ENCODE measurements at places on chromosomes 1 and 21.

- no peak for DNase-seq
Measured at GRCh38 chr21:33522297-33522952, 19.5 kb downstream of the GART start.

DNA sequence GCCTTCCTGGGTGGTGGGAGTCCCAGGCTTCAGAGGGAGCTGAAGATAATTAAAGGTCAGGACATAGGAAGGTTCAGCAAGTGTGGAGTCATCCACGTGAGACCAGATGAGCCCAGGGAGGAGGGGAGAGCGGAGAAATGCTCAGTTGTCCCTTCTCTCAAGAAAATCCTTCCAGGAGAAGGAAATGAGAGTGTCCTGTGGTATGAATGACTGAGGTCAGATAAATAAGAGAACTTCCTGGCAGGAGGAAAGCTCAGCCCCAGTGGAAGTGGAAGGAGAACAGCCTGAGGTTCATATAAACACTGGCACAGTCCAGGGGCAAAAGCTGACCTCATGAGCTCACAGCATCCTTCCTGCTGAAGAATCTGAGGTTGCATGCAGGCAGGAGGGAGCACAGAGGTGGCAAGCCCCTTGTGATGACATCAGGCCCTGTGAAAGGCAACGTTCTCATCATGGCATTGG, 97.6 kb downstream of the NAV1 start:
- no peak for DNase-seq

DNA sequence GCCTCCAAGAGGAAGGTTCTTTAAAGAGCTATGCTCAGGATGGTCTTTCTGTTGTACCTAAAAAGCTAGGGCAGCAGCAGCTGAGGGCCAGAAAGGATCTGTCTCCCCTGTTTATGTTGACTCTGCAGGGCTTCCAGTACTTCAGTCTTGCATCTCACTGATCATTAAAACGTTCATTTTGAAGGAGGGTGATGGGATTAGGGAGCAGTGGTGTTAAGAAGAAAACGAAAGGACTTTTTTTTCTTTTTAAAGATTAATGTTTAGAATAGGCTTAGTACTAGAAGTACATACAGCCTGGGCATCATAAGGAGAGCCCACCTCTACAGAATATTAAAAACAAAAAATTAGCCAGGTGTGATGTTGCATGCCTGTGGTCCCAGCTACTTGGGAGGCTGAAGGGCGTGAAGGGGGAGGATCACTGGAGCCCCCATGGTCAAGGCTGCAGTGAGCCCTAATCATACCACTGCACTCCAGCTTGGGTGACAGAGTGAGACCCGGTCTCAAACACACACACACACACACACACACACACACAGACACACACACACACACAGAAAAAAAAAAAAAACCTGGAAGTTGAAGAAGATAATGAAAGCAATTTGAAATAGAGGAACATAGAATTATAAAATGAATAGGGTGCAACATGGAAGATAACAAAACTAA, 2.9 kb downstream of the CR1L start:
- DNase-seq = no peak

- no peak for DNase-seq
Measured at GRCh38 chr1:19336543-19336942, 24.4 kb downstream of the SLC66A1 start.

DNA sequence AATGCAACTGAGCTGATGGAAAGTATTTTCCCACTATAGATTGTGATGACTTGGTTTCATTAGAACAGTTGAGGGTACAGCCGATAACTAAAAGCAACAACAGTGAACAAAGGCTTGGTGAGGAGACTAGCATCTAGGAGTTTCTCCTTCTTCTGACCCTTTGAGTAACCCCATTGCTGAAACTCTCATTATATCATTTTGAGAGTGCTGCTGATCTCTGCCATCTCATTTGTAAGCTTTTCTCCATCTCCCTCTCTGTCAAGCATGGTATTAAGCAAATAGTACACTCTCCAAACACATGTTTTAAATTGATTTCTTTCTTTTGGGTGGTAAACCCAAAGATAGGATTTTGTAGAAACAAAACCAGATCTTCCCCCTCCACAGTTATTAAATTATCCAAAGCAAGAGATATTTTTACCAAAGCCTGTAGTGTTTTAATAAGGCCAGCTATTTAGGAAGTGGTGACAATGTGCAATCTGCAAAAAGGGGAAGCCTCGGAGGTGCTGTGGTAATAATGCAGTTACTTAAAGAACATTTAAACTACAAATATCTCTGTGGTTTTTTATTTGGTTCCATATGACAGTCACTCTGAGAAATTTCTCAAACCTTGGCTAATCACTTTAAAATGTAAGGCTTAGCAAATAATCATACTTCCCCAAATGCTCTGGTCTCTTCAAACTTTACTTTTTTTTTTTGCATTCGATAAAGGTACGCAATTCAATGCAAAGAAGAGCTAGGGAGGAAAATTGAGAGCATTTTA, 287.5 kb downstream of the HLX start:
- peak; percentile 96 for DNase-seq

- no peak for DNase-seq
Measured at GRCh38 chr1:17545356-17545755, 5.9 kb downstream of the ARHGEF10L start.

DNA sequence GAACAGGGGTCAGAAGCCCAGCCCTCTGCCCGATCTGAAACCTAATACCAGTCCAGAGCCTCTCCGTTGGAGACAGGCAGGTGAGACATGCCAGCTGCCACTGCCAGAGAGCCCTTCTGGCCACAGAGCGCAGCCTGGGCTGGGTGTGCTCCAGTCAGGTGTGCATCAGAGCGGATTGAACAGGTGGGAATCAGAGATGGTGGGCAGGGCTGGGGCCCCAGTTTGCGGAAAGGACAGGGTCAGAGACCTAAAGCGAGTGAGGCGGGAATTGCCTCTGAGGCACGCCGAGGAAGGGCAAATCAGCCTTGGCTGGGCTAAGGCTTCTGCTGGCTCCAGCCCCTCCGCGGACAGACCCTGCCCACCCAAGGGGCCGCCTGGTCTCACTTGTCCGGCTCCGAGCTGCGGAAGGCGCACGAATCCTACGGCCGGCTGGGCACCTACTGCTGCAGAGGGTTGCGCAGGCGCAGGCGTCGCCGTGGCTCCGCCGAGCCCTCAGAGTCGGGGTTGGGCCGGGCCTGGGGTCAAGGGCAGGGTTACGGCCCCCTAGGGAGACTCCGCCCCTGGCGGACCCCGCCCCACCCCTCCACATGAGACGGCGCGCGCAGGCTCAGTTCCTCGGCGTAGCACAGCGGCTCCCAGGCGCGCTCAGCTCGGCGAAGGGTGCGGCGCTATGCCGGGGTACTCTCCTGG, 10.3 kb downstream of the CPLANE2 start:
- DNase-seq = no peak

GRCh38 chr1:22044690-22045420, 7.7 kb upstream of the CDC42 start:
- DNase-seq = no peak

DNA sequence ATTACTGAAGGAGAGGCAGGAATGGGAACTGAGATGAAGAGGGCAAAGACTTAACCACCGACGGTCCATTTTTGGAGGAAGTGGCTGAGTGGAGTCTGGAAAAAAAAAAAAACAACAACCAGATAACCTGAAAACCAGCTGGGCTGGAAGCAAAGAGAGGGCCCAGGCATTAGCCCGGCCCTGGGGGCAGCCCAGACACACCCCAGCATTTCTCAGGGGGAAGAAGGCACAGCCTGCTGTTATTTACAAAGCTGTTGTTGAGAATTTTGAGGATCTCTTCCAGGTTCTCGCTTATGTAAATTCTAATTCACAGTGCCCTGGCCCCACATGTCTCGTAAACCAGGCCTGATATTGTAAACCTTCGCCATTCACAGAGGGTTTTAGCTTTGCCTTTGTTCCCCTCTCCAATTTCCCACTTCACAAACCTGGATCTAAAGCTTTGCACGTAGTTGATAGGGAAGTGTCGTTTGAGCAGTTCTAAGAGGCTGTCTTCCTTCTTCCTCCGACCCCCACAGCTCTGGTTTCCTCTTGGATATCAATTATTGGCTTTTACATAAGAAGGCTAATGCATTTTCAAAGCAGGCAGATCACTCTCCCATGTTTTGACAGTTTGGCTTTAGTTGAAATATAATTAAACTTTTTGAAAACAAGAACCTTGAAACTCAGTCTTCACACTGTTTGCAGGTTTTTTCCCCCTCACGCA, 161.8 kb upstream of the IRF2BP2 start:
- peak; percentile 66 for DNase-seq

Measured in CD14-positive monocyte (primary cell).